ENCODE measurements at places on chromosomes 5 and 9. TPM values are rescaled to one million over a fixed set of nuclear protein-coding genes. Genes with fewer than 3 reads are reported as not detected.

DNA sequence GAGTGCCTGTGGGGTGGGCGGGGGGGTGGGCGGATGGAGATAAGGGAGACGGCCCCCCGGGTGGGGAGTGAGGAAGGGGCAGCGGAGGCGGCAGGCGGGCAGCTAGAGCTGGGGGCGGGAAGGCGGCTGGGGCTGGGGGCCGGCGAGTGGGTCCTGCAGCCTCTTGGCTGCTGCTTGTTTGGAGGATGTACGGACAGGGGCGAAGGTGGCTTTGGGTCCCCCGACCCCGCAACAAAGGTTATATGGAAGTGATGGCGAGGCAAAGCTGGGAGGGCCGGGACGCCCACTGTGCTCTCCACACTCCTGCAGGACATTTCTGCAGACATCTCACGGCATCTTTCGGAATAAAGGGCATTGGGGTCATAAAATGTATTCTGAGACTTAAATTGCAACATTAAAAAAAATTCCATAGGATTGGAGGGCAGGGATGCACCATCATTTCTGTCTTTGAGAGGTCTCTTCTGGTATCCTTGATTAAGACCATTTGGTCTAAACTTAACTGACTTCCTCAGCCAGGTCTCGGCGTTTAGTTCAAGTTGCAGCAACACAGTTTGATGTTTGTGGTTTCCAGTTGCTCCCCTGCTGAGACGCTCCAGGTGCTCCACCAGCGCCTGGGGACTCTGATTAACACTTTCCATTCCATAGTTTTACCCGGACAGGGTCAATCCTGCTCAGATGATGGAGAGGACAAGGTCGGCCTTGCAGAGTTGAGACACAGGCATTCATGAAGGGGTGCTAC, 101.6 kb upstream of the SSBP2 start:
- DNase-seq = peak; percentile 5
- peak overlapping the region; percentile 95 for H3K4me3 ChIP-seq
- H3K36me3 ChIP-seq = peaks cover 4% of the 10 kb centered on the region

DNA sequence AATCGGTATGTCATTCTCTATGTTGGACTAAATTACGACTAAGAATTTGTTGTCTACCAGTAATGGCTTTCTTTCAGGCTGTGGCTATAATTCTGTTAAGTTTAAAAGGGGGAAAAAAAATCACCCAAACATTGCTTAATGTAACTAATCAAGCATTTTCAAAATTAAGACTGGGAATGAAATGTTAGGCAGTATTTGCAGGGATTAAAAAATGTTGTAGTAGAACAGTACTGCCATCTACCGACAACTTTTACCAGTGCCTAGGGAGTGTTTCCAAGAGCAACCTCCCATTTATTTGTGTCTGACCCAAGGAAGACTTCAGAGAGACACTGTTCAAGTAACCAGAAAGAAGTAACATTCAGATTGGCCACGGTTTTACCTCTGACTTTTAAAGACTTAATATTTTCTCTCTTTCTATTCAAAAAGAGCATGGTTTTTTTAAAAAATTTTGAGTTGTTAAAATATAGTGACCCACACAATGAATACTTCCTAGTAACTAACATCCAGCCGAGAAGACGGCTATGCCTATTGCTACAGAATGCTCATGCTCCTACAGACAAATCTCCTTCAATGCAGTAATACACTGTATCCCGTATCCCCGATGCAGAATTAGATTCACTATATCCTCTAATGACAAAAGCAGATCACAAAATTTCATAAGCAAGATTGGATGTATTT, 92.4 kb downstream of the ARL15 start:
- peaks cover 12% of the 10 kb centered on the region for H3K4me1 ChIP-seq
- DNase-seq = no peak
- H3K27ac ChIP-seq = no peak overlapping the region
- H3K27me3 ChIP-seq = no peaks in the 10 kb centered on the region
- no peak overlapping the region for H3K4me3 ChIP-seq
- H3K36me3 ChIP-seq = peaks cover 2% of the 10 kb centered on the region

DNA sequence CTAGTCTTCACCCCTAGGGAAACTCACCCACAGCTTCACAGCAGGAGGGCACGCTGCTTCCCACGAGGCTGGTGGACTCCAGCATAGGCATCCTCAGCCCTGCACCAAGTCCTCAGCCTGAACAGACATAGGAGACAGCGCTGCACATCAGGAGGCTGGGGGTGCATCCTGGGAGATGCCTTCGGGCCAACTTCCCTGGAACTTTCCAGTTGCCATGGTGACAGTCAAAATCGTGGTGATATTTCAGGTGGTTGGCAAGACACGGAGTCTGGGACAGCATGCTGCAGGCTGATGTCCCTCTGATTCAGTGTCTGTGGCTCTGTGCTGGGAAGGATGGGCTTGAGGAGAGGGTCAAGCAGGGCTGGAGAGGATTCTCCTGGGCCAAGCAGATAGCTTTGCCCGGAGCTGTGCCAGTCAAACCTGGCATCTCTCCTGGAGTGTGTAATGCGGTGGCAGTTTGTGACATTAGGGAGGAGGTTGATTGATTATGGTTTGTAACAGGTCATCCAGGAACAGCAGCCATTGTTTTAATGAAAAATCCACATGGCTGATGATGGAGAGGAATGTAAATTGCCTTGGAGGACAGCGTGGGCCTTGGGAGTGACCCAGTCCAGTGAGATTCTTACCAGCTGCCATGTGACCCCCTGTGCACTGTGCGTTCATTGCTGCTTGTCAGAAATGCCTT, 35.6 kb upstream of the SEMA4D start:
- H3K27ac ChIP-seq = peak overlapping the region; percentile 86
- no peaks in the 10 kb centered on the region for H3K36me3 ChIP-seq
- H3K4me1 ChIP-seq = peaks cover 77% of the 10 kb centered on the region
- H3K4me3 ChIP-seq = no peak overlapping the region
- DNase-seq = no peak
- H3K27me3 ChIP-seq = no peaks in the 10 kb centered on the region

DNA sequence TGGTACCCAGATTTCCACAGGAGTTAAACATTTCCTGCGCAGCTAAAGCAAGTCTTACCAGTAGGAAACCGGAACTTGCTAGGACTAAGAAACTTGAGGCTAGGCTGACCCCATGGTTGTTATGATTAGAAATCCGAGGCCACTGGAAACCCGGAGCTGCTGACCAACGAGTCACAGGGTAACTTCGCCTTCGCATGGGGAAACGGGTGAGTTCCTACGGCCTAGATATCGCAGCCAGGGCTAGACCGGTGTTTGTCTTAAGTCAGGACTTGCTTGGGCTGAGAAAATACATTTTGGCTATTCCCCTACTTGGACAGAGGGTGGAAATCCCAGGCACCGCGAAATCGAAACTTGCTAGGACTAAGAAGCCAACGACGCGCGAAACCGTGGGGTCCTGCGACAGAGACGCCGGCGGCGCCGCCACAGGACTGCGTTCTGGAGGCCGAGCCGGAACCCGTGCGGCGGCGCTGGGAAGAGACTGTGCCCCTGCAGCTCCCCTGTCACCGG, 1.6 kb upstream of the ANXA2R start:
- H3K36me3 ChIP-seq = no peaks in the 10 kb centered on the region
- peak overlapping the region; percentile 99 for H3K27ac ChIP-seq
- no peaks in the 10 kb centered on the region for H3K27me3 ChIP-seq
- peak overlapping the region; percentile 99 for H3K4me3 ChIP-seq
- DNase-seq = no peak

The PRDM9 gene
- total RNA-seq = not detected

The DAB2 gene
- 37.2 TPM for total RNA-seq

The XRCC4 gene
- 2.9 TPM for total RNA-seq

The GMCL2 gene
- total RNA-seq = not detected

GRCh38 chr9:122949696-122950095, 8.9 kb downstream of the RABGAP1 start:
- DNase-seq = no peak
- H3K4me1 ChIP-seq = peaks cover 32% of the 10 kb centered on the region
- H3K27ac ChIP-seq = no peak overlapping the region
- H3K27me3 ChIP-seq = no peaks in the 10 kb centered on the region

- no peak overlapping the region for H3K27ac ChIP-seq
- H3K27me3 ChIP-seq = no peaks in the 10 kb centered on the region
- DNase-seq = no peak
- peaks cover 21% of the 10 kb centered on the region for H3K4me1 ChIP-seq
Observed at GRCh38 chr9:77820293-77820954, 172.3 kb upstream of the GNA14 start.

GRCh38 chr5:98583586-98583985, 189.9 kb upstream of the RGMB start:
- H3K27me3 ChIP-seq = no peaks in the 10 kb centered on the region
- no peaks in the 10 kb centered on the region for H3K36me3 ChIP-seq
- H3K27ac ChIP-seq = no peak overlapping the region
- H3K4me3 ChIP-seq = no peak overlapping the region
- H3K4me1 ChIP-seq = no peaks in the 10 kb centered on the region

- H3K4me1 ChIP-seq = no peaks in the 10 kb centered on the region
- no peaks in the 10 kb centered on the region for H3K36me3 ChIP-seq
- H3K27me3 ChIP-seq = peaks cover 45% of the 10 kb centered on the region
- no peak overlapping the region for H3K27ac ChIP-seq
Observed at GRCh38 chr9:4225291-4226028, 74.4 kb downstream of the GLIS3 start.

- H3K4me3 ChIP-seq = no peak overlapping the region
- no peak for DNase-seq
- no peak overlapping the region for H3K27ac ChIP-seq
- H3K4me1 ChIP-seq = peaks cover 2% of the 10 kb centered on the region
Observed at GRCh38 chr5:148920646-148921288, 94.4 kb downstream of the ADRB2 start.

The TMEM215 gene
- not detected for total RNA-seq

- H3K27me3 ChIP-seq = peaks cover 36% of the 10 kb centered on the region
- DNase-seq = no peak
- no peak overlapping the region for H3K4me3 ChIP-seq
- H3K36me3 ChIP-seq = peaks cover 4% of the 10 kb centered on the region
Observed at GRCh38 chr5:154097031-154097430, 58.3 kb downstream of the MFAP3 start.

The BNIP1 gene
- 27.0 TPM for total RNA-seq

The SPINK13 gene
- total RNA-seq = not detected

The PLEKHG4B gene
- total RNA-seq = not detected

- H3K4me1 ChIP-seq = peaks cover 40% of the 10 kb centered on the region
- DNase-seq = no peak
- H3K36me3 ChIP-seq = peaks cover 16% of the 10 kb centered on the region
- no peaks in the 10 kb centered on the region for H3K27me3 ChIP-seq
- no peak overlapping the region for H3K4me3 ChIP-seq
Observed at GRCh38 chr9:120837921-120838320, 4.8 kb downstream of the PSMD5 start.

DNA sequence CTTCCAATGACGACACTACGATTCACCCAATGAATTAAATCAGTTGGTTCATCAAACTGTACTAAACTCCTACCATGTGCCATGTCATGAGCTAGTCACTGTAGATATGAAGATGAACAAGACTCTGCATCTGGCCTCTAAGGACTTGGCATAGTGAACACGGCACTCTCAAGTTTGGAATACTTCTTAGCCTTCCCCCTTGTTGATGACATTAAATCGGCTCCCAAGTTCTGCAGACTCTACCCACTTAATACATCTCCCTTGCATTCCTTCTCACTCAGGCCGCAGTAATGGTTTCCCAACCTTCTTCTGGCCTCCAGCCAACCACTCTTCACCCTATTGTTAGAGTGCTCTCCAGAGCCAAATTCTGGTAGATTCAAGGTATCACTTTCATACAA, 184.7 kb downstream of the MAPKAP1 start:
- H3K4me3 ChIP-seq = no peak overlapping the region
- H3K4me1 ChIP-seq = peaks cover 34% of the 10 kb centered on the region
- H3K36me3 ChIP-seq = no peaks in the 10 kb centered on the region
- DNase-seq = no peak

- peaks cover 39% of the 10 kb centered on the region for H3K27me3 ChIP-seq
- no peak overlapping the region for H3K4me3 ChIP-seq
- peaks cover 4% of the 10 kb centered on the region for H3K4me1 ChIP-seq
Observed at GRCh38 chr9:117744369-117744768, 40.2 kb downstream of the TLR4 start.

GRCh38 chr5:81165493-81166119, 67.5 kb upstream of the CKMT2 start:
- peaks cover 25% of the 10 kb centered on the region for H3K4me1 ChIP-seq
- no peaks in the 10 kb centered on the region for H3K27me3 ChIP-seq
- H3K4me3 ChIP-seq = no peak overlapping the region
- no peak overlapping the region for H3K27ac ChIP-seq

- no peak for DNase-seq
- H3K36me3 ChIP-seq = no peaks in the 10 kb centered on the region
- no peak overlapping the region for H3K4me3 ChIP-seq
- H3K27ac ChIP-seq = no peak overlapping the region
- peaks cover 3% of the 10 kb centered on the region for H3K4me1 ChIP-seq
Observed at GRCh38 chr9:89793551-89793950, 188.7 kb downstream of the GADD45G start.

DNA sequence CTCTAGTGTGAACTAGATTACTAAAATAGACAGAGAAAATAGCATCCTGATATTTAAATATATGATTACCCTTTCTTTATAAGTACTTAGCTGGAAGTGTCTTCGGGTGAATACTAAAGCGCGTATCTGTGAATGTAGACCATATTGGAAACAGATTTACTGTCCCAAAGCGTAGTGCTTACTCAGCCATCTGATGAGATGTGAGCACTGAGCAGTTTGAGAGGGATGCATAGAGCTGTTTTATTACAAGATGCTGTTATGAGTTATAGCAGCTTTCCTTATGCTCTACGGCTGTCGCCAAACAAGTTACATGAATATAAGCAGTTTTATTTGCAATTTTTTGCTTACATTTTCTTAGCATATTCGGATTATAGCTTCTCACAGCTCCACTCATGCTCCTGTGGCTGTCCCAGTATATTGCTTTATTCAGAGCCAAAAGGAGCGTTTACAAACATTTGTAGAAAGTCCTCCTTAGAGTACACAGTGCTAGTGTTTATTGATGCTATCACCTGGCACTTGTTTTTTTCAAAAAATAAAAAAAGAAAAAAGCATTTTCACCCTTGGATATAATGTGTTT, 981.4 kb upstream of the WWC1 start:
- no peak overlapping the region for H3K4me3 ChIP-seq
- H3K4me1 ChIP-seq = no peaks in the 10 kb centered on the region
- no peak for DNase-seq

GRCh38 chr5:142095035-142095434, 13.5 kb upstream of the NDFIP1 start:
- DNase-seq = no peak
- no peaks in the 10 kb centered on the region for H3K36me3 ChIP-seq

GRCh38 chr9:6080154-6080716, 64.8 kb upstream of the RANBP6 start:
- peaks cover 11% of the 10 kb centered on the region for H3K4me1 ChIP-seq
- DNase-seq = peak; percentile 22
- H3K27me3 ChIP-seq = peaks cover 17% of the 10 kb centered on the region
- H3K36me3 ChIP-seq = peaks cover 10% of the 10 kb centered on the region
- H3K27ac ChIP-seq = peak overlapping the region; percentile 90
- H3K4me3 ChIP-seq = peak overlapping the region; percentile 96

The FOXD4 gene
- not detected for total RNA-seq

The PCDHA9 gene
- total RNA-seq = not detected

The IL9 gene
- not detected for total RNA-seq

DNA sequence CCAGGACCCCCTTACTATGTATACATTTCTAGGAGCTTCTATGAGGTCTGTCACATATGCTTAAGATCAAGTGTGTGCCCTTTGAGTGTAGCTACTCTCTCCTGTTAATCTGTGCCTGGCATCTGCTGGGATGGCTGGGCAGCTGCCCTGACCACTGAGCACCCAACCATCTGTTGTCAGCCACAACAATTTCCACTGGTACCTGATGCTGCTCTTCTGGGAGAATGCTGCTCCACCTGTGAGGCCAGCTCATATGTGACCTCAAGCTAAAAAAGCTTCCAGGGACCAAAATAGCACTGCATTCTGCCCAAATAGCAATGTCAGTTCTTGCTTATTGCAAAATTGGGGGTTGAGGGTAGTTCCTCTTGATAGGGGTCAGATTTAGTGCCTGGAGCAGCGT, 595.6 kb downstream of the RAB3C start:
- H3K36me3 ChIP-seq = no peaks in the 10 kb centered on the region
- peaks cover 5% of the 10 kb centered on the region for H3K4me1 ChIP-seq
- peaks cover 33% of the 10 kb centered on the region for H3K27me3 ChIP-seq
- no peak overlapping the region for H3K4me3 ChIP-seq

The EQTN gene
- total RNA-seq = not detected

Measured in T-helper 17 cell (primary cell).